ENCODE measurements at places on chromosomes 5 and 9.

GRCh38 chr5:124752854-124753720 lies 6.6 kb upstream of the ZNF608 start:
- DNase-seq = no peak

- no peak for DNase-seq
These were observed 270.6 kb downstream of the MLLT3 start for GRCh38 chr9:20351715-20352114.

- DNase-seq = no peak
These were observed 21.8 kb downstream of the KIAA1958 start for GRCh38 chr9:112508377-112508776.

DNA sequence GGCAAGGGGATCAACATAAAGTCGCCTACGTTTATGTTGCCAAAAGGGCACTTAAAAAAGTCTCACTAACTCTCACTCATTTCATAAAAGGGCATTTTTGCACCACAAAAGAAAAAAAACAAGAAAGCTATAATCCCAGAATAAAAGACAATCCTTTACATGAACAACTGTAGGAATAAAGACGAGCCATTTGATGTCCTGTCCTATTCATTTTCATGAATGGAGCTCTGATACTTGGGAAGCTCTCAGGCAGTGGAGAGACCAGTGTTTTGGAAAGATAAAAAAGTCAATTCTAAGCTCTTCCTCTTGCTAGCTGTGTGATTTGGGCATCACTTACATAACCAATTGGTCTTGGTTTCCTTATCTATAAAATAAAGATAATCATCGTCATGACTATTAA lies 95.5 kb upstream of the EQTN start:
- DNase-seq = no peak

- DNase-seq = peak; percentile 63
These were observed 37.4 kb downstream of the PIK3R1 start for GRCh38 chr5:68252673-68253623.

DNA sequence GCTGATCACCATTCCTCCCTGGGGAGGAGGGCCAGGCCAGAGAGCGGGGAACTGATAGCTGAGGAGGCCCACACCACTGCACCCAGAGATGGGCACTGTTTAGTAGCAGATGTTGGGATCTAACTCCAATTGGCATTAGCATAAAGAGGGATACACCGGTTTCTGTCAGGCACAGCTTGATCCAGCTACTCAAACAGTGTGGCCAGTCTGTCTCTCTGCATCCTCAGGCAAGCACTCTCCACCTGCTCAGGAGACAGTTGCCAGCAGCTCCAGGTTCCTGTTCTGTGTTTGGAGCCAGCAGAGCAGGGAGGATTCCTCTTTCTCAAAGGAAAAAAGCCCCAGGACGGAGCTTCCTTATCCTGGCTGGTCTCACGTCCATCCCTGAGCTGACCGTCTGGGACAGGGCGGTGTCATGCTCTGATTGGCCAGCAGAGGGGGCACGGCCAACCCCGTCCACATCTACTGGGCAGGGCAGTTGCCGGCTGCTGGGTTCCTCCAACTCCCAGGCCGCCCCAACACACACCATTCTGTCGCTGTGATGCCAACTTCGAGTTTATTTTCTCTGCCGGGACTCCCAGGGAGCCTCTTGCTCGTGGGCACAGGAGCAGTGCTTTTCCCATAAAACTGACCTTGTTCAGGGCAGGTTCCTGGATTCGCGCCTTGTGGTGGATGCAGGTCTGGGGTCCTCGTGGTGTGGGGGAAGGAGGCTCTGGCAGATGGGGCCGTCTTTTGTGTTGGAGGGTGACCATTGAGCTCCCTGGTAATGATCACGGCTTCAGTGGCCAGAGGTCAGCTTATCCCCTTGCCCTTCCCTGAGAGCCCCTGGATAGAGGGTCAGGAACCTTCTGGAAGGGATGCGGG lies 47.9 kb downstream of the COL5A1 start:
- DNase-seq = peak; percentile 56

DNA sequence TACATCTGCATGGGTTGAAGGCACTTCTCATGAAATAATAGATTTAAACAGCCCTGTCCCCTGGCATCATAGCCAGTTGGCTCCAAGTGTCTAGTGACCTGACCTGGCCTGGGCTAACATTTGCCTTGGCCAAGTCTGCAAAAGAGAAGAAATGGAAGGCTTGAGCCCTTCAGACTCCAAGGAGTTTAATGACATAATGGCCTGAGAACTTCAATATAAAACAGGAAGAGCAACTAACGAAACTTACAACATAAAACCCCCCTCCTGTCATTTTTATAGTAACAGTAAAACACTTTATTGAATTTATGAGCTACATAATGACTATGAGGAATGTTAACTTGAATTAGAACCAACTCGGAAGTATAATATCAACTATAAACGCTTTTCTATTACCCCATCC lies 218.8 kb upstream of the TBCA start:
- no peak for DNase-seq

- no peak for DNase-seq
These were observed 153.3 kb downstream of the PJA2 start for GRCh38 chr5:109256486-109256885.

- DNase-seq = no peak
These were observed 847 bp upstream of the GABRB2 start for GRCh38 chr5:161547406-161547737.

- DNase-seq = no peak
These were observed 207.5 kb downstream of the NXNL2 start for GRCh38 chr9:88742483-88742882.

DNA sequence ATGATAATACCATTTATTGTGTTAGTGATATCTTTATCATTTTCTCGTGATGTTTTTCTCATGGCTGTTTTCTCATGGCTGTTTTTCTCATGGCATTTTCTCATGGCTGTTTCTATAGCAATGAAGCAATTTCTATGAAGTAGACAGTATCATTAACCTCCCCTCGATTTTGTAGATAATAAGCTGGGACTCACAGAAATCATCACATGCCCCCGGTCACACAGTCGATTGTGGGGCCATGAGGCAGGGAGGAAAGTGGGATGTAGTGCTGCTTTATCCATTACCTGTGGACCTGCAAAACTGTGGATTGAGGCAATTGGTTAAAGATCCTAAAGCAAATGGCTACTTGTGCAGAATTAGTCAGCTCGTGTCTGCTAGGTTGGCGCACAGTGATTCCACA lies 47.3 kb downstream of the TGFBI start:
- DNase-seq = no peak

DNA sequence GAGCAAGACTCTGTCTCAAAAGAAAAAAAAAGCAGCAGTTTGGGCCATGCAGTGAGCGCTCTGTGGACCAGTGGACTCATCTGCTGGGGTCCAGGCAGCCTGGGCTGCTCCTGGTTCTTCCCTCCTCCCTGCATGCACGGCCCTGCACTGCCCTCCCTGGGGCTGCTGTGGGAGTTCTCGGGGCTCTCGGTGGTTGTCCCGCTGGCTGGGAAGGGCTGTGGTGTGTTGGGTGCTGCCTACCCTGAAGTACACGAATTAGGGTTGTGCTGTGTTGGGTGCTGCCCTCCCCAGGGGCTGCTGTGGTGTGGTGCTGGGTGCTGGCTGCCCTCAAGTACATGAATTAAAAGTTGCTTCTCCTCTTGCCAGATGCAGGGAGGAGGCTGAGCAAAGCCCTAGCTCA lies 18.3 kb upstream of the CLPTM1L start:
- DNase-seq = no peak

- DNase-seq = no peak
These were observed 36.0 kb downstream of the SCGB3A1 start for GRCh38 chr5:180555168-180555921.

DNA sequence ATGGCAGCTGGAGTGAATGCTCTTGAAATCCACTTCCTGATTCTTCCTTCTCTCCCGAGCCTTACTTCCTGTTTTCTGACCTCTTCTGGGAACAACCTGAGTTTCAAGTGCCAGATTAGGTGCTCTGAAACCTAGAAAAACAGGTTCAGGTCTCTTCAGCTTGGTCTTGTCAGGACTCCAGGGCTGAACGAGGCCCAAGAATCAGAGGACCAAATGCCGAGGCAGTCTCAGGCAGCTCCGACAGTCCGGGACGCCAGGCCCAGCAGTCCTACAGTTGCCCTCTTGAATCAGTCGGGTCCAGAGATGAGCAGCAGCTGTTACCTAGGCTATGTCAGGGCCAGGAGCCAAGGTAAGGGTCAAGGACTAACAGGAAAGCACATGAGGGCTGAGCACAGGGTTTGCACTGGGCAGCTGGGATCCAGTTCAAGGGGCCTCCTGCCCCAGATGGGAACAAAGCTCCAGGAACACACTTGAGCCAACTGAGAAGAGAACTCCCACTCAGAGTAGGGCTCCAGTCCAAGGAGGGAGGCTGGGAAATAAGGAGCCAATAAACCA lies 38.3 kb upstream of the ADRA1B start:
- no peak for DNase-seq

GRCh38 chr9:114680259-114681001 lies 1.6 kb downstream of the TEX48 start:
- DNase-seq = no peak

- no peak for DNase-seq
These were observed 30.0 kb downstream of the DNAJC21 start for GRCh38 chr5:34959323-34959722.

DNA sequence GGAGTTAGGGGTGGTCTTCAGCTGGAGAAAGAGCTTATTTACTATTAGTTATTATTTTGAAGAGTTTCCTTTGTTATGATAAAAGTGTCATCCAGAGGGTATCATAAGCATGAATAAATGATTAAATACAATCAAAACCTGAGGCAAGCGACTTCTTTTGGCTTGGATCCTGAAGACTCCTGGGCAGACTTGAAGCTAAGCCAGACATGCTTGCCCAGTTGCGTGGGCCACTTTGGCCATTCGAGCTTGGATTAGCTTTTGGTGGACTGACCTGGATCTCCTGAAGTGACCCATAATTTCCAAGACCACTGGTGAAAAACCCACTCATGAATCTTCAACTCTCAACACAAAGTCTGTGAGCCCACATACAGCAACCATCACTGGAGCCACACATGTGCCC lies 335.8 kb downstream of the NR2F1-AS1 start:
- no peak for DNase-seq

GRCh38 chr5:179422908-179423481 lies 77.7 kb upstream of the ADAMTS2 start:
- no peak for DNase-seq

DNA sequence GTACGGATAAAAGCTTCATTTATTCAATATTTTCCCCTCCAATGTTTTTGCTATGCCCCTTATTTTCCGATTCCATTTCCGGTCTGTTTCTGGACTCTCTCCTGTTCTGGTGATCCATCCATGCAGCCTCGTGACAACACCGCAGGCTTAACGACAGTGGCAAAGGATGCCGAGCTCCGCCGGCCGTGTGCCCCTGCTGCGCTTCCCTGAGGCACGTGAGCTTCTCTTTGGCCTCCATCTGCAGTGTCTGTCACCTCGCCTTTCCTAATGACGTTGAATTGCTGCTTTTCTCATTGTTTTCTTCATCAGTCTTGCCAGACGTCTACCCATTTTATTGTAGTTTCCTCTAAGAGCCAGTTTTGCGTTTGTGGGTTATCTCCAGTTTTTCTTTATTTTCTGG lies 28.7 kb downstream of the SURF6 start:
- no peak for DNase-seq

DNA sequence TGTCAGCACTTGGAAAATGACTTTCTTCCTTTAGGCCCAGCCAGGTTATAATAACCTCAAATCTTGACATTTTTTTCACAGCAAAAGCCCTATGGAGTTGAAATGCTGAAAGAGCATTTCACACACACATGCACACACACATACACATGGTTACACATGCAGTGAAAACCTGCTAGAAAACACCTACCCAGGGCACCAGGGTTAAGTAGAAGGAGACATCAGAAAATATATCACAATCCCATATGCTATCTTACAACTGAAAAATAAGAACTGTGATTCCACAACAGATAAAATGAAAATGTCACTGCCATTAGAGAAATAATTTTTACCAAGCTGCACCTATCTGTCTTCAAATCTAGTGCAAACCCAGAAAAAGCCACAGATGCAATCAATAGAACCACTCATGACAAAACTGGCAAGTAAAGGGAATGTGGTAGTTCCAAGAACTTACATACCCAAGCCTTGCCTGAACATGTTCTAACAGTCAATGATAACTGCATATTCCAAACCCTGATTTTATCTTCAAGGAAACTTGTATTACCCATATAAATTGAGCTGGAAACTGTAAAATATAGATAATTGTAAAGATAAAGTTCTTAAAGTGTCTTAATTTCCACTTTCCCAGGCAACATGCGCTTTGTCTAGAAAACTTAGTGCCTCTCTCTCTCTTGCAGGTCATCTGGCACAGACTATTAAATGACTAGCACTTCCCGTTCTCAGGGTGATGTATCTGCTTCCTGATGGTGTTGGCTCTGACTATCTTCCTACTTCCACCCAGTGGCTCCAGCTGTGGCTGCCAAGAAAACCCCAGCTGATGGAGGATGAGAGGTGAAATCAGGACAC lies 250.2 kb upstream of the PTGER4 start:
- peak; percentile 89 for DNase-seq

DNA sequence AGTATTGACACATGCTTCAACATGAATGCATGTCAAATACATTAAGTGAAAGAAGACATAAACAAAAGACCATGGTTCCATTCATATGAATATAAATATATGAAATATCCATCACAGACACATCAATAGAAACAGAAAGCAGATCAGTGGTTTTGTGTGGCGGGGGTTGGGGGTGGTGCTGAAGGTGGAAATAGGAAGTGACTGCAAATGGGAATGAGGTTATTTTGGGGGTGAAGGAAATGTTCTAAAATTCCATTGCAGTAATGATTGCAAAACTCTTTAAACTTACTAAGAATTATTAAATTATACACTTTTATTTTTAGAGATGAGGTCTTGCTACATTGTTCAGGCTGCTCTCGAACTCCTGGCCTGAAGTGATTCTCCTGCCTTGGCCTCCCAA lies 28.7 kb downstream of the TAF1L start:
- no peak for DNase-seq

- no peak for DNase-seq
These were observed 153.8 kb downstream of the GOLPH3 start for GRCh38 chr5:32020271-32020670.

DNA sequence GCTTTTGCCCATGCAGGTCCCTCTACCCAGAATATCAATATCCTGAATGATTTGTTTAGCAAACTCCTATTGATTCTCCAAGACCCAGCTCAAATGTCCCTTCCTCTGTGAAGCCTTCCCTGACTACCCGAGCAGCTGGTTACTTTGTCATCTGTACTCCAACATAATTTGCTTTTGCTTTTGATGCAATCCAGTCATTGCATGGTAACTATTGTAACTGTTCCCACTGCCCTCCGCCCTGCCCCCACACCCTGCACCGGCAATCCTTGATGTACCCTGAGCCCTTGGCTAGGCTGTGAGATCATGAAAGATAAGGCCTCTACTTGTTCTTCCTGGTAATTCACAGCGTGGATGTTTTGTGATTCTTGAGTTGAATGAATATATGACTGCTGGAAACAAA lies 119.9 kb upstream of the BOD1 start:
- DNase-seq = no peak

All from KBM-7 (cell line).